ENCODE measurements at places on chromosomes 3 and 15.
A peak's percentile ranks its signal among the peaks of the same experiment; 100 is the strongest.

DNA sequence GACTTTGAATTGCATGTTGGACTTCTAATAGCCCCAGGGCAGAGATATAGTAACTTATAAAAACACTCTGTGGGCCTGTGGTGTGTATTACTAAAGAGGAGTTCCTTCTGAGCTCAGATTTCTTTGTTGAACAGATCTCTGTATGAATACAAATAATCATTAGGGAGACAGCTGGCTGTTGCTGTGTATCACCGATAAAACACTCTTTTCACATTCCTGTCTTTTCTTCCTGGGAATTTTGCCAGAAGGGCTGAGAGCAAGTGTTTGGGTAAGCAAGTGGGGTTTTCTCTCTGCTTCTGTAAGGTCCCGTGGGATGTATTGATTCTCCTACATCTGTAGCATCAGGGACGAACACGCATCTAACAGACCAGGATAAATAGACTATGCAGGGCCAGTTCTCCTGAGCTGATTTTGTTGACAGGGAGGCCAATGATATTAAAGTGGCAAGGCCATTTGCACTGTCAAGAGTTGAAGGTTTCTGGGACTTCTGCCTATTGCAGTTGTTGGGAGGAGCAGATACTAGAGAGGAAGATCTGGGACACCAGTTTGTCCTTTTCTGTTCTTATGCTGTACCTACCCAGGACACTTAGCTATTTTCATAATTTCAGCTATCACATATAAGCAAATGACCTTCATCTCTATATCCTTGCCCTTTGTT lies 225.9 kb upstream of the CD96 start:
- no peak for DNase-seq

DNA sequence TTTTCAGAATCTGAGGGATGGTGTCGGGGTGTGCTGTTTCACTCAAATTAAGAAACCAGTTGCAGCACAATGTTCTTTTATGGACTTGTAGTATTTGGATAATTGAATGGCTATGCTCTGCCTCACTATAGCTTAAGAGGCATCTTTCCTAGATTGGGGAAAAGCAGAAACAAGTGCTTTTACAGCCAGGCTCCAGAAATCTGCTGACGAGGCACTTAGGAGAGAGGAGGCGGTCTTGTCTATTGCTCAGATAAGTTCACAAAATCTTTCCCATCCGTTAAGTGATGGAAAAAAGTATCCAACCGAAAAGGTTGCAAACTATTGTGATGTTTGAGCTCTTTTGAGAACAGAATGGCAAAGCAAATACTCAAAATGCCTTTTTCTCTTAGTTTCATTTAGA lies 336.1 kb upstream of the RARB start:
- no peak for DNase-seq

- DNase-seq, result no peak
Measured at GRCh38 chr3:27877061-27878013, 155.2 kb upstream of the EOMES start.

DNA sequence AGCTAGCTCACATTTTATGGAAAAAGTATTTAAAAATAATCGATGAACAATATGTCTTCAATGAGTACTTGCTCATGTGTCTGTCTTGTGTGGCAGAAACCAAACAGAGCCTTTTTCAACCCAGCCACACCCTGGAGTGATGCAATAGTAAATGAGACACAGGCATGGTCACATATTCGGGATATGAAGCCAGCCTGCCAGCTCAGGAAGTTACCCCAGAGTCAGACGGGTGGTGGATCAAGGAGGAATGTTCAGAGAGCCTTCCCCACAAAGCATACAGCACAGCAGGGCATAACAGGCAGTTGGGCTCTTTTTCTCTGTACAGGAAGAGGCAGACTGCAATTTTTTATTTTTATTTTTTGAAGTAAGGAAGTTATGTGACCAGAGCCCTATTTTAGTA lies 27.3 kb downstream of the LARP6 start:
- no peak for DNase-seq

- no peak for DNase-seq
Measured at GRCh38 chr3:133362539-133362938, 37.3 kb upstream of the BFSP2 start.

- no peak for DNase-seq
Measured at GRCh38 chr3:127124120-127124519, 68.8 kb upstream of the PRR23E start.

- DNase-seq, result no peak
Measured at GRCh38 chr3:131223373-131224289, 157.9 kb upstream of the NUDT16 start.

- peak; percentile 1 for DNase-seq
Measured at GRCh38 chr15:85543741-85544155, 163.3 kb downstream of the AKAP13 start.

DNA sequence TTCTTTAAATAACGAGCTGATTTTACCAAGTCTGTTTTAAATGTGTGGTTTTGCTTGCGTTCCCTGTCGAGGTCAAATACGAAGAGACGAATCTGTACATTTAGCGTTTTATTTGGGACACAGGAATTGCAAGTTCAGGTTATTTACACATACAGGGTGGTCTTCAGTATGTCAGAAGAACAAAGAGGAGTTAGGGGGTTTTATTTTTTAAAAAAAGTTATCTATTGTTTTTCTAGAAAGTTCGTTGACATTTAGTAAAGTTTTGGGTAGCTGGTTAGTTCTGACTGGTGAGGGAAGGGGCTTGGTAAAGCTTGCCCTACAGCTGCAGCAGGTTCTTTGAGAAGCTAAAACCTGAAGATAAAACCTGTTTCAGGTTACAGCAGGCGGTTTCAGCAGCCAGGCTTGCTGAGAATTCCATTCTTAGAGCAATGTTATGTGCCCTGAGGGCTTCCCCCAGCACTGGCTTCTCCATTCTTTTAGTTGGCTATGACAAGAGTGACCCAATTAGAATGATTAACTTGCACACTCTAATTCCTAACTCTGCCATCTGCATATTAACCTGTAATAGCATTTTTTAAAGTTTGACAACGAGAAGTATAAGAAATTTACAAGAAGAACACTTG lies 815 bp upstream of the ZNF280D start:
- no peak for DNase-seq

DNA sequence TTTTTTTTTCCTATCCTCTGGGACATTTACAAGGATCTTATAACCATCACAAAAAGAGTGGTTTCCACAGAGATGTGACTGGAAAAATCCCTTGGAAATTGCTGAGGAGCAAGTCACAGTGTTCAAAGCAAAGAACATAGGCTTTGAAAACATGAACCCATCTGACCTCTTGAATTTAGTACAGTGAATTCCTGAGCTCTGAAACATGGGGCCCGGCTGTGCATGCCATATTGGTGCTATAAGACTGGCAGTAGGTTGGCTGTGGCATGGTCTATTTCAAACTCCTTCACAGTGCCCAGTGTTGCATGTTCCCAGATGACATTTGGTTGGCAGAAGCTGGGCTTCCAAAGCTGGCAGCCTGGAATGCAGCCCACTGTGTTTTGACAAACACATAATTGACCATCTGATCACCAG lies 202.2 kb downstream of the TIGIT start:
- no peak for DNase-seq

DNA sequence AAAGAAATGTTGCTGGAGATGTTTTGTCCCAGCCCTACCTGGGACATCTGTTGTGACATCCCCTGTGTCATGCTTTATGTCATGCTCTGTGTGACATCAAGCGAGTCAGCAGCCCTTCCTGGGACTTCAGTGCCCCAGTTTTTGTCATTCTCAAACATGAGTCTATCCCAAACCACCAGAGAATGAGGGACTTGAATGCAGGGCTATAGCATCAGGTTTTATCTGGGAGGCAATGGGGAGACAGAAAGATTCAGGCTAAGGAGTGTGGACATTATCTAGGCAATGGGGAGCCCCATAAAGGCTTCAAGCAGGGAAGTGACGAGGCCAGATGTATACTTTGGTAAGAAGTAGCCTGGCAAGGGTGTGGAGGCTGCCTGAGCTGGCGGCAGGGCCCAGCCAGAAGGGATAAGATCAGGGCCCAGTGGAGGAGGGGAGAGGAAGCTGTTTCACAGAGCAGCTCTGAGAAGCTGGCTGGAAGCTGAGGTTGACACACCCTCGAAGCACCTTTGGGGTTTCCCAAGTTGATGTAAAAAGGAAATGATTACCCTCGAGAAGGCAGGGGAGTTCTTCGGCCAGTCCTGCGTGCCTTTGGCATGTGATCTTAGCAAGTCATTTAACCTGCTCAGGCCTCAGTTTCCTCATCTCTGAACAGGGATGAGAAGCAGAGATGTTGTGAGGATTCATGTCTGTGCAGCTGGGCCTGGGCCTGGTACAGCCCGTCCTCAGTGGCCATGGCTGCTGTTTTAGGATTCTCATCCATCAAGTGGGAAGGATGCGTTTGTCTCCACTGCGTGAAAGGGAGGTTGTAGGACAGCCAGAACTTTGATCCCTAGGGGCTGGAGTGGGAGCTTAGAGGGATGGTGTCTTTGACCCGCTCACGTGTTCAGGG lies 34.3 kb downstream of the IRAK2 start:
- no peak for DNase-seq

- no peak for DNase-seq
Measured at GRCh38 chr15:66654739-66655375, 47.2 kb upstream of the SMAD6 start.

DNA sequence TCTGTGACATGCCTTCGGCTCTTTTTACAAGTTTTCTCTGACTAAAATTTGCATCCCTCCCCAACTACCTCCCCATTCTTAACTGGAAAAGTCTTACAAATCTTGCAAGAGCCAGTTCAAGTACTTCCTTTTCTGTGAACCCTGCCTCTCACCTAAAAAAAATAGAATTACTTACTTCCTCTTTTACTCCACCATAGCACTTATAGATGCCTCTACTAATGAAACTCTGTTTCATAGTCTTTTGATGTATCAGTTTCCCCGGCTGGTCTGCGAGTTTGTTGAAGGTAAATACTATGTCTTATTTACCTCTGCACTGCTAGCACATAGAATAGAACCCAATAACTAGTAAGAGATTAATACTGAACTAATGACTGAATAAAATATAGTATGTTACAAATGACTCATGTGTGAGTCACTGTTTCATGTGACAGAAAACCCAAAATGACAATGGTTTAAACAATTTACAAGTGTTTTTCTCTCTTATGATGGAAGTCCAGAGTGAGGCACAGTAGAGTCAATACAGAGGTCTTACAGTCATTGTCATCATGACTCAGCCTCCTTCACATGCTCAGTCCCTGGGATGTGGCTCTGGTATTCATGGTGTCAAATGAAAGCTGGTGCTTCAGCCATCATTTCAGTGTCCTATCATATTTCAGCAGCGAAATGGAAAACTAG lies 393.5 kb downstream of the RSL24D1 start:
- DNase-seq, result no peak

- peak; percentile 15 for DNase-seq
Measured at GRCh38 chr15:48352474-48353072, 21.3 kb downstream of the DUT start.

DNA sequence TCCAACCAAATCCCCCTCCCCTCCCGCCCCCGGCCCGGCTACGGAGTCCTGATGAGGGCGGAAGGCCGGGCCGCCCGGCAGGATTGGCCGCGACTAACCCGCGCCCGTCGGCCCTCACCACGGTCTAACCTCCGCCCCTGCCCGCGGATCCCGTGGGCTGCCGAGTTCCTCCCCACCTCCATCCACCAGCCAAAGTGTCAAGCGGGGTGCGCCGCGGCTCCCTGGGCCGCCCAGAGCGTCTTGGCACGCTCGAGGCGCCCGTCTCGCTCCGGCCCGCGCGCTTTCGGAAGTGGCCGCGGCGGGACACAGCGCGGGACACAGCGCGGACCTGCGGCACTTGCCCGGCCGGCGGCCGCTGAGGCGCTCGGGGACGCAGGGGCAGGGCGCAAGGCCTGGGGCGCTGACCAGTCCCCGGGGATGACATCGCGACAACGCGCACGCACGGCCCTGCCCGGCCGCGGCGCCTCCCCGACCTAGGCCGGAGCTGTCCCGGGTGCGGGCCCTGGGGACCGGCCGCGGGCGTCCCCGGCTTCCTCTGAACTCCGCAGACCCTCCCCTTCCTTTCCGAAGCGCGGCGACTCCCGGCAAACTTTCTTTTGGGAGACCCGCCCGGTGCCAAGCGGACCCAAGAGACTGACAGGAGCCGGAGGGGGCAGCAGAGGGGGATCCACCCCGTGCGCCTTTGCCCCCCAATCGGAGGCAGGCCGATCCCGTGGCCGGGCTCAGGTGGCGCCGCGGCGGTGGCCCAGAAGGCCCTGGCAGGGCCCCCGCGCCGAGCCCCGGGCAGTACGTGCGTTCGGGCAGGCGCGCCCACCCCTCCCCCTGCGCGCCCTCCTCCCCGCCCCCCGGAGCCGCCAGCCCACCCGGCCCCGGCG lies 112.8 kb upstream of the ICE2 start:
- DNase-seq, result no peak

- DNase-seq, result no peak
Measured at GRCh38 chr3:32447865-32448400, 54.7 kb downstream of the CMTM6 start.

DNA sequence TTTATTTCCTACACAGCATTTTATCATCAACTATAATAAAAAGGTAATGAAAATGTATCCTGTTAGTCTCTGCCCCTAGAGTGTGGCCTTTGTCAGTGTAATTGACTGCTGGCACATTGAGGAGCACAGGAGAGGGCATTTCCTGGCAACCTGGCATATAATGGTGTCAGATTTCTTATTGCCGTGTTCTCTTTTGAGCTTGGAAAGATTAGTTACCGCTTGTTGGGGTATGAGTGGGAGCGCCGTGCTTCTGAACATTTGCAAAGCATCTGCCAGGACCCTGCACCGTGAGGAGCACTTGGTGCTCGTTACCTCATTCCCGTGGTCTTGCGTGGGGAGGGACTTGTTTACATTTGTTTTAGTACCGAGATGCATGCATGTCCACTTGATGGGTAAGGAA lies 124.4 kb downstream of the PTPRG start:
- DNase-seq, result no peak

GRCh38 chr3:62211675-62212429 lies 161.5 kb downstream of the FEZF2 start:
- no peak for DNase-seq

DNA sequence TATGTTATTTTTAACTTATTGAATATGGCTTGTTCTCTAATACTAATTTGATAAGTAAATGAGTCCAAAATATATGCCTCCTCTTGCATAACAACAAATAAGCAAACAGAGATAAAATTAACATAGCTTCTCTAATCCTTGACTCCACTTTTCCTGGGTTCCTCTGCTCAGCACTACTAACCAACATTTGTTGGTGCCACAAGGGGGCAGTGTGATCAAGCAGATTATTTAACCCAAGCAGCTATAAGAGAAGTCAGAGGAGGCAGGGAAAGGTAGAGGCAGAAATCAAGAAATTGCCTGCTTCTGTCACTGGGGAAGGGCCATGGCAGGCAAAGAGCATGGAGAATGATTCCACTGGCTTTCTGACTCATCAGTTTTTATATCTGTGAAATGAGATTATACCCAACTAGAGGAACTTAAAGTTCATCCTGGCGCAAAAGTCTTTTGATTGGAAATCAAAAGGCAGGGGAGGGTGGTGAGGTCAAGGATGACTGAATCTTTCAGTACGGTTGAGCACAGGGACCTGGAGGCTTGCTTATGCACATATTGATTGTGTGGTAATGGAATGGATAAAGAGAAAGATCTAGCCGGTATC lies 152.2 kb downstream of the IGSF11 start:
- DNase-seq, result peak; percentile 53

GRCh38 chr3:119219069-119219468 lies 21.6 kb downstream of the B4GALT4 start:
- DNase-seq, result no peak
